IPS-NIHi11 (cell line): ENCODE measurements at places on chromosomes 3 and 15.

DNA sequence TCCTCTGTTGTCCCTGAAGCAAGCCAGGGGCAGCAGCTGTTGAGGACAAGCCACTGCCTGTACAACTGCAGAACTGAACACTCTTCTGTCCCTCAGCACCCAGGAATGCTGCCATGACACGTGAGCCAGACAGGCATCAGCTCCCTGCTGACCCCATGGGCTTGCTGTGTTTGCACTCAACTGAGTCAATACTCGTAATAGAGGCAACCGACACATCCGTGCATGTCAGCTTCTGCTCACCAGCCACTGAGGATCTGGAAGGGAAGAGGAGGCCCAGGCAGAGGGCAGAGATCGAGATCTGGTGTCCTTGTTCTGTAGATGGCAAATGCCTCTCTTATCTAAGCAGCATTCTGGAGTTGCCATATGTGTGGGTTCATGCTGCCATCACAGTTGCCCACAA is 54.3 kb upstream of the SEC61A1 start:
- DNase-seq = no peak

DNA sequence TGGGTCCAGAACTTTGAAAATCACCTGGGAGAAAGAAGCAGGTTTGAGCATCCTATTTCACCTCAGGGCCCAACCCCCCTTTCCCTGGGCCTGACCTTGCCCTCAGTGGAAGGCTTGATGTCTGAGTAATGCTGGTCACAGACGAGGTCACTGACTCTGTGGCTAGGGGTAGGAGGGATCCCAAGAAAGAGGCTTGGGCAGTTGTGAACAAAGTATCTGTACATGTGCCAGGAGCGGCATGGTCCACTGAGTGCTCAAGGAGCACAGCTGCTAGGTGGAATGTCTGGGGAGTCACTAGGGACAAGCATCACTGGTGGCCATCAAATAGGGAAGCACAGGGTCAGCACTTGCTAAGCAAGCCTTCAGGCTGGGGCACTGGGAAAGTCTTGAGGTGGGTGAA is 7.3 kb downstream of the CCDC71 start:
- DNase-seq = no peak

GRCh38 chr15:101047301-101047781 is 128.2 kb downstream of the LRRK1 start:
- peak; percentile 43 for DNase-seq

DNA sequence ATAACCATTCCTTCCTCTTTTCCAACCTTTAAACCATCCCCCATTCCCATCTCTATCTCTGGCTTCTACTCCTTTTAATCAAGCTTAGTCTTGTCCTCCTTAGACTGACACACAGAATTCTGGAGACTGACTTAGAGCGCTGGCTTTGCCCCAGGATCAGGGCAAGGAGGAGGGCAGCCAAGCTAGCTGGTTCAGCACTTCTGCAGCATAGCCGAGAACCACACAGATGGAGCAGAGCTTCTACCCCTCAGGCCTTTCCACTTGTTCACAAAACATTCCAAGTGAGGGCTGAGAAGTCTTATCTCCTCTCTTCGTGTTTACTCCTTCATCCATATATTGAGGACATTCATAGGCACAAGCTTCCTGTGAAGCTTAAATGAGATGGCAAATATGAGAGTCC is 246.5 kb upstream of the PEX5L start:
- no peak for DNase-seq

GRCh38 chr3:54243056-54243931 is 120.9 kb downstream of the CACNA2D3 start:
- no peak for DNase-seq
